ENCODE measurements at places on chromosomes 1 and 21. TPM values are rescaled to one million over a fixed set of nuclear protein-coding genes. Genes with fewer than 3 reads are reported as not detected.

- H3K4me1 ChIP-seq: no peaks in the 10 kb centered on the region
- no peaks in the 10 kb centered on the region for H3K36me3 ChIP-seq
- no peak overlapping the region for H3K27ac ChIP-seq
- no peak overlapping the region for H3K4me3 ChIP-seq
- DNase-seq: no peak
These were observed 47.3 kb downstream of the EIF2B3 start for GRCh38 chr1:44939061-44939460.

GRCh38 chr1:168343566-168343965, 62.9 kb downstream of the TBX19 start:
- no peaks in the 10 kb centered on the region for H3K36me3 ChIP-seq
- no peak overlapping the region for H3K27ac ChIP-seq
- H3K27me3 ChIP-seq: no peaks in the 10 kb centered on the region
- peaks cover 3% of the 10 kb centered on the region for H3K4me1 ChIP-seq
- no peak for DNase-seq
- H3K4me3 ChIP-seq: no peak overlapping the region

DNA sequence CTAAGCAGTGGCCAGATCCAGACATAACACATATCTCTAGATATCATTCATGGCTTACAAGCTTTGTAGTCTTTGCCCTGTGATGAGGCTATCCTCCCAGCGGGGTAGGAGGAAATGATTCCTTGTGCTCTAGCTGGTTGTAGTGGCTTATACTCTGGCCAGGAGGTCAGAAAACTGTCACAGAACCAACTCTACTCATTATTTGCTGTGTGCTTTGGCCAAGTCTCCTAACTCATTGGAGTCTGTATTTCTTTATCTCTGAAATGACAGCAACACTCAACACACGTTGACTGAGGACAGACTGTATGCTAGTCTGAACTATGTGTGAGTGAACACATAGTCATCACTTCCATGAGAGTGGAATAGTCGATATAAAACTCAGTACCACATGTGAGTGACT, 116.7 kb upstream of the F3 start:
- no peaks in the 10 kb centered on the region for H3K4me1 ChIP-seq
- no peak overlapping the region for H3K4me3 ChIP-seq
- no peaks in the 10 kb centered on the region for H3K36me3 ChIP-seq
- no peak for DNase-seq
- H3K27ac ChIP-seq: no peak overlapping the region

DNA sequence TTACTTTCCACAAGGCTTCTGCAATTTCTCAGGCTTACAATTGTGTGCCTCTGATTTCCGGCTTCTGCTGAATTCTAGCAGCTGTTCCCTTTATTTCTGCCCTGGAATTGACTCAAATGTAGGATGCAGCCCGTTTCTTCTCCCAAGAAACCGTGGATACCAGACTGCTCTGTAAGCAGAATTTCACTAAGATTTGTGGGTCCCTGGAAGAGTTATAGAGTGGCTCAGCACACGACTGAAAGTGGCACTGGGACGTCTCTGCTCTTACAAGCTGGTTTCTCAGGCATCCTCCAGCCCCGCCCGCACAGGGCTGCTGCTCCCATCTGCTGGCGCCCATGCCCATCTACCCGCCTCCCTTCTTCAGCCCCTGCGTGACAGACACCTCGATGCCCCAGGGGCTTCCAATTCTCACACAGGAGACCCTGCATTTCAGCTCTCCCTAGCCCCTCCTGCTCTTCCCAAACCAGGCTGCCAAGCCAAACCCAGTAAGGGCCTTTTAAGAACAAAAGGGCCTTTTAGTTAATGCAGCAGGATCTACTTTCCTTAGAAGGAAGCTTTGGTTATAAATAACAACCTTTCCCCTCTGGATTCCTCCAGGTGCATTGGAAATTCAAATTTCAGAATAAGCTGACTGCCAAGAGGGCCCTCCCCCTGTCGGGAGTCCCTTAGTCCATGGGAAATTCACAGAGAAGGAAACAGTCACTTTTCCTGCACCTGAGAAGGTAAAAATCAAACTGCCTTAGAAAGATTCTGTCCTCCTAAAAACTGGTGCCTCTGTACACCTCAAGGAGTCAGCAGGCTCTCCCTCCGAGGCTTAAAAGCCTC, 45.4 kb upstream of the TENT5B start:
- H3K36me3 ChIP-seq: no peaks in the 10 kb centered on the region
- no peak overlapping the region for H3K4me3 ChIP-seq
- H3K4me1 ChIP-seq: peaks cover 7% of the 10 kb centered on the region
- peak; percentile 54 for DNase-seq
- H3K27ac ChIP-seq: no peak overlapping the region

GRCh38 chr1:161082996-161083747, 6.2 kb downstream of the NECTIN4 start:
- H3K36me3 ChIP-seq: no peaks in the 10 kb centered on the region
- peak overlapping the region; percentile 77 for H3K27ac ChIP-seq
- peaks cover 3% of the 10 kb centered on the region for H3K4me1 ChIP-seq
- H3K4me3 ChIP-seq: no peak overlapping the region
- H3K27me3 ChIP-seq: no peaks in the 10 kb centered on the region

DNA sequence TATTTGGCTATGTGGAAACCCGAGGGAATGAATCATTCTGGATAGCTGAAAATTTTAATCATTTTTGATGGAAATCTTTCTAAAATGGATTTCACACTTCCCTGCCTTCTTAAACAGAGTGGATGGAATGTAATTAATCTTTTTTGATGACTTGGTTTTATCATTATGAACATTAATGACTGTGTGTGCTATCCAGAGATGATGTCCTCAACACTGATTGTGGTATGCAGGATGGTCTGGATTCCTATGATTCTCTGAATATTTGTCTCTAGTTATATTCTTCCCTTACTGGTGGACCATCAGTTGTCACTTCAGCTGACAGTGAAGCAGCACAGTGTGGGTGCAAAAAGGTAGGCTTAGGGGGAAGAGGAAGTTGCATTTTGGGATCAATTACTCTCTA, 513.5 kb downstream of the LMO4 start:
- H3K27me3 ChIP-seq: no peaks in the 10 kb centered on the region
- no peaks in the 10 kb centered on the region for H3K36me3 ChIP-seq
- no peak overlapping the region for H3K4me3 ChIP-seq
- no peak overlapping the region for H3K27ac ChIP-seq

- no peaks in the 10 kb centered on the region for H3K4me1 ChIP-seq
- H3K27ac ChIP-seq: no peak overlapping the region
- H3K36me3 ChIP-seq: no peaks in the 10 kb centered on the region
- no peak overlapping the region for H3K4me3 ChIP-seq
- no peak for DNase-seq
These were observed 8.0 kb upstream of the MEX3A start for GRCh38 chr1:156090138-156090839.

DNA sequence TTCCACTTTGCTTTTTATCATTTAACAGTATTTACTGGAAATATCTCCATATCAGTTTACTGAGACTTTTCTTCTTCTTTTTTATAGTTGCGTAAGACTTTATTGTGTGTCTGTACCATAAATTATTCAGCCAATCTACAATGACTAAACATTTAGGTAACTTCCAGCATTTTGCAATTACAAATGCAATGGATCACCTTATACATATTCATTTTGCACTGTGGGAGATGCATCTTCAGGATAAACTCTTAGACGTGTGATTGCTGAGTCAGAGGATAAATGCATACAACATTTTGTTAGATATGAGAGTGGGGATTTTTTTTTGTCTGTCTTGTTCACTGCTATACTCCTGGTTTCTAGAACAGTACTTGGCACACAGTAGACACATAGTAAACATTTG, 95.7 kb upstream of the GCLM start:
- H3K36me3 ChIP-seq: no peaks in the 10 kb centered on the region
- no peak overlapping the region for H3K27ac ChIP-seq
- no peaks in the 10 kb centered on the region for H3K4me1 ChIP-seq
- DNase-seq: no peak
- H3K4me3 ChIP-seq: no peak overlapping the region
- no peaks in the 10 kb centered on the region for H3K27me3 ChIP-seq

DNA sequence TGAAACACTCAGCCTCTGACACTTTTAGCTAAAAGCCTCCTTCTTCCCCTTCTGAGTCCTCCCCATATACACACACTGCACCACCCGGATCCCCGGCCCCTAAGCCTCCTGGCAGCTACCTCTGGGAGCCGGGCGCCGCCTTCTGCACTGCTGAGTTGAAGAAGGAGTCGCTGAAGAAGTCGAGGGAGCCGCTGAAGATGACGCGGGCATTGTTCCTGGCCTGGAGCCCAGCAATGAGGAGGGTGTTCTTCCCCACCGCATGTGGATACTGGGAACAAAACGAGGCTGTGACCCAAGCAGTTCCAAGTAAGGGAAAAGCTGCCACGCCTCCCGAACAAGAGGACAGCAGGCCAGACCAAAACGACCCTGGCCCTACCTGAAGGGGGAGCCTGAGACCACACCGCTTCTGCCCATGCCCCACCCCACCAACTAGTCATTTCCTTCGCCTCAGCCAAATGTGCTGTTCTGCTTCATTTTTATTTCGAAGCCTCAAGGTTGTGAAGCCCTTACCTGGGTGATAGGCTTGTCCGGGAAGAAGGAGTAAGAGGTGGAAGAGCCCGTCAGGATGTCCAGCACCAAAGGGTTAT, 7.0 kb downstream of the DDOST start:
- DNase-seq: no peak
- no peaks in the 10 kb centered on the region for H3K27me3 ChIP-seq
- H3K4me3 ChIP-seq: no peak overlapping the region
- H3K4me1 ChIP-seq: no peaks in the 10 kb centered on the region
- peaks cover 53% of the 10 kb centered on the region for H3K36me3 ChIP-seq

- no peaks in the 10 kb centered on the region for H3K36me3 ChIP-seq
- H3K27ac ChIP-seq: no peak overlapping the region
These were observed 41.2 kb downstream of the DMAP1 start for GRCh38 chr1:44254392-44254910.

The HPDL gene
- total RNA-seq: 0.66 TPM

The CELA2A gene
- total RNA-seq: not detected

The NTPCR gene
- total RNA-seq: 40.2 TPM

The ZNF593OS gene
- total RNA-seq: not detected
